SK-MEL-5 (cell line): ENCODE measurements at places on chromosomes 12 and 14.

GRCh38 chr12:112979041-112979680 lies 842 bp downstream of the OAS2 start:
- no peak for DNase-seq

DNA sequence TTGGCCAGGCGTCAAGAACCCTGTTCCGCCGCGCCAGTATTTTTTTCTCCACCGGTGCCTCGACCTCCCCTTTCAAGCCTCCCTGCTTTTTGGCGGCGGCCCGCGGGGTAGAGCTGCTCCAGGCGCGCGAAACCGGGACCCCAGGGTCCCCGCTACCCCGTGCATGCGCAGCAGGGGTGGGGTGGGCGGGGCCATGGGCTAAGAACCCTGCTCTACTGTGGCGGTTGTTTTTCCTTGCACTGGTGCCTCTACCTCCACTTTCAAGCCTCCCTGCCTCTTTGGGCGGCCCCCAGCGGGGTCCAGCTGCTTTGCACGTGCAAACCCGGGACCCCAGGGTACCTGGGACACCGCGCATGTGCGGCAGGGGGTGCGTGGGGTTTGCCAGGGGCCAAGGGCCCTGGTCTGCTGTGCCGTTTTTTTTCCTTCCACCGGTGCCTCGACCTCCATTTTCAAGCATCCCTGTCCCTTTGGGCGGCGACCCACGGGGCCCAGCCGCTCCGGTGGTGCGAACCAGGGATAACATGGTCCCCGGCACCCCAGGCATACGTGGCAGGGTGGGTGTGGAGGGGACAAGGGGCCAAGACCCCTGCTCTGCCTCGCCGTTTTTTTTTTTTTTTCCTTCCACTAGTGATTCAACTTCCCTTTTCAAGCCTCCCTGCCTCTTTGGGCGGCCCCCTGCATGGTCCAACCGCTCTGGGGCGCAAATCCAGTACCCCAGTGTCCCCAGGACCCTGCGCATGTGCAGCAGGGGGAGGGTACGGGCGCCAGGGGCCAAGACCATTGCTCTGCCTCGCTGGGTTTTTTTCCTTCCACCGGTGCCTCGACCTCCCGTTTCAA lies 326.8 kb downstream of the ALG10 start:
- no peak for DNase-seq

DNA sequence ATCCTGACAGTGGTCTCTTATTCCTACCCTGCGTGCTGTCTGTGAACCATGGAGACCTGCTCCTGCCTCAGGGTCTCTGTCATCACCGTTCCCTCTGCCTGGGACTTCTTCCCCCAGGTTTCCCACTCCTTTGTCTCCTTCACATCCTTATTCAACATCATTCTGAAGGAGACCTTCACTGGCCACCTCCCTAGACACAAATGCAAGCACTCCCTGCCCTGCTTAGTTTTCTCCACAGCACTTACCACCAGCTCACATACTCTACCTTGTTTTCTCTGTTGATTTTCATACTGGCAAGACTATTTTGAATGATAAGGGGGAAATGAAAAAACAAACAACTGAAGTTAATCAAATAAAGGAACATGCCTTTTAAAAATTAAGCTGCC lies 192.8 kb downstream of the ANO6 start:
- DNase-seq: no peak

- DNase-seq: no peak
Observed at GRCh38 chr12:68031881-68032739, 42.9 kb downstream of the IFNG-AS1 start.

DNA sequence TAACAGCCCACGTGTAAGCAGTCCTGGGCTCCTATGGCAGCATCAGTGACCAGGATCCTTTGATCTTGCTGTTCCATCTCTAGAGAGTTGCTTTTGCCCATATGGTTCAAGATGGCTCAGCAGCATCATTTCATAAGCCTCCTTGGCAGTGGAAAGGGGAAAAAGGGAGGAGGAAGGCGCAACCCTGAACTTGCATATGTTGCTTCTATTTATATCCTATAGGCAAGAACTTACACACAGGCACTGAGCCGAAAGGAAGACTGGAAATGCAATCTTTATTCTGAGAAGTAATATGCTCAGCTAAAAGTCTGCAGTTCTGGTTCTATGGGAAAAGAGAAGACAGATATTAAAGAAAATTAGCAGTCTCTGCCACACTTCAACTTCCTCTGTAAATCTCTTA lies 167.7 kb upstream of the PLXNC1 start:
- DNase-seq: no peak

GRCh38 chr12:122031342-122032216 lies 9.9 kb downstream of the BCL7A start:
- DNase-seq: peak; percentile 60

- DNase-seq: peak; percentile 88
Observed at GRCh38 chr12:12266873-12267741, at the start of gene LRP6. LRP6 (minus strand) TSS chr12:12267044; CDS start chr12:12266735, 309 bp downstream.
